GM23248 (cell line): ENCODE measurements at places on chromosomes 1 and 21. TPM values are rescaled to one million over a fixed set of nuclear protein-coding genes. Genes with fewer than 3 reads are reported as not detected.

The OR6K2 gene
- not detected in 2 replicates for total RNA-seq

The MMEL1 gene
- not detected in 2 replicates for total RNA-seq

The PRR9 gene
- not detected in 2 replicates for total RNA-seq

DNA sequence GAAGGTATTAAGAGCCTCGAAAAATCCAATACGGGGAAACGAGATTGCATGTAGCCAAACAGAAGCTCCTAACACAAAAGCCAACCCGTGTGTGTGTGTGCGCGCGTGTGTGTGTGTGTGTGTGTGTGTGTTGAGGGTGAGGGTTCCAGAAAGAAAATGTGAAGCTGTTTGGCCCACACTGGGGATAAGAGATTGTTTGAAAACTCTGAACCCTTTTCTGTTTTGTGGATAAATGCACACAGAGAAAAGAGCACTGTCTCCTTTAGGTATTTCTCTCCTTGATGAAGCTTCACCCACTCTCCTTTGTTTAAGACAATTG, 1.9 kb downstream of the WLS start:
- DNase-seq = peak; percentile 47
- no peaks in the 10 kb centered on the region for H3K36me3 ChIP-seq
- peak overlapping the region; percentile 3; the same call in 1 of the 2 replicates for H3K27ac ChIP-seq

- DNase-seq = no peak
- H3K27me3 ChIP-seq = no peaks in the 10 kb centered on the region
- no peak overlapping the region for H3K27ac ChIP-seq
- H3K36me3 ChIP-seq = no peaks in the 10 kb centered on the region
- no peak overlapping the region for H3K4me3 ChIP-seq
These were observed 32.6 kb upstream of the RD3 start for GRCh38 chr1:211524521-211524920.

DNA sequence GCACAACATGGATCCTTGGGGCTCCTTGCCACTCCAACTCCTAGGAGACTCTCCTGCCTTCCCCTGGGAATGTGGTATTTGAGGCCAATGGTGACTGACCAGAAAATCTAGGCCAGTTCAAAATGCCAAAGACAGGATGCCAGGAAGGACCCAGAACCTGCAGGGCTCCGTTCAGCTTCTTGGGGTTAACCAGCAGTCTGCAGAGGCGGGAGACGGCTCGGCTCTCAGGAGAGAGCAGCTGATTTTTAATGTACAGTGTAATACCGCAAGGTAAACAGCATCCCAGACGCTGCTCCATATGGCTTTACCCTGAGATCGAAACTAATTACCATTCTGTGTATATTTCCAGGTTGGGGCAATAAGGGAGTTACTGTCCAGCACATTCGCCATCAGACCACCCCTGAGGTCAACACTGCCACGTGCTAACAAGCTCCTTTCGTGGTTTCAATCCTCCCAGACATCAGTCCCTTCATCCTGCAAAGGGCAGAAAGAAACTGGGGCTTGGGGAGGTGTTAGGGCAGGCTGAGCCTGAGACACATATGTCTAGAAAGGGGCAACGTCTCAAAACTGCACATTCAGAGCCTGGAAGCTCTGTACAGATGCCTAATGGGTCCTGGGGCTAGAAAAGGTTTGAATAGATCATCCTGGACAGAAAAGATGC, 16.7 kb downstream of the ITPKB start:
- H3K4me1 ChIP-seq = peaks cover 9% of the 10 kb centered on the region
- H3K27me3 ChIP-seq = no peaks in the 10 kb centered on the region
- no peak overlapping the region for H3K27ac ChIP-seq
- no peak for DNase-seq
- no peaks in the 10 kb centered on the region for H3K36me3 ChIP-seq
- H3K4me3 ChIP-seq = no peak overlapping the region
